ENCODE measurements at places on chromosomes 2 and 18.

DNA sequence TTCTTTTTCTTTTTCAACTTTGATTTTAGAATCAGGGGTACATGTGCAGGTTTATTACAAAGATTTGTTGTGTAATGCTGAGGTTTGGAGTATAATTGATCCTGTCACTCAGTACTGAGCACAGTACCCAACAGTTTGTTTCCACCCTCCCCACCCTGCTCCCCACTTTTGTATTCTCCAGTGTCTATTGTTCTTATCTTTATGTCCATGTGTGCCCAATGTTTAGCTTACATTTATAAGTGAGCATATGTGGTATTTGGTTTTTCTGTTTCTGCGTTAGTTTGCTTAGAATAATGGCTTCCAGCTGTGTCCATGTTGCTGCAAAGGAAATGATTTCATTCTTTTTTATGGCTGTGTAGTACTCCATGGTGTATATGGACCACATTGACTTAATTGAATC, 43.1 kb downstream of the RDH14 start:
- ATAC-seq = no peak

- ATAC-seq = no peak
These were observed 6.5 kb downstream of the WIPF1 start for GRCh38 chr2:174590928-174591648.

DNA sequence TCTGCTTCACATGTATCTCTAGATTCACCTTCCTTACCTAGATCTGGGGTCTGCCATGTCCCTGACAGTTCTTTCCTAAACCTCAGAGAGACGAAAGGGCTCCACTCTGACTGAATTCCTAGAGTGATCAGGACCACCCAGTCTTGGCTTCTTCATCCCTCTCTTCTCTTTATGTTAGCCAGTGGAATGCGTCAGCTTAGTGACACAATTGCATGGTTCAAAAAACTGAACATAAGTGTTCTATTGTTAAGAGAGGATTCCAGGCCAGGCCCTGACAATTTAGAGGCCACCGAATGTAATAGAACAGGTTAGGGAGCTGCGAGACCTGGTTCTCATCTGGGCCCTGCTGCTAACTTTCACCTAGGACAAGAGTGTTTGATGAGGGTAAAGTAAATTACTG, 10.0 kb downstream of the PRELID3A start:
- ATAC-seq = no peak

- ATAC-seq = no peak
These were observed 106.2 kb downstream of the CNTNAP5 start for GRCh38 chr2:124131276-124131675.

DNA sequence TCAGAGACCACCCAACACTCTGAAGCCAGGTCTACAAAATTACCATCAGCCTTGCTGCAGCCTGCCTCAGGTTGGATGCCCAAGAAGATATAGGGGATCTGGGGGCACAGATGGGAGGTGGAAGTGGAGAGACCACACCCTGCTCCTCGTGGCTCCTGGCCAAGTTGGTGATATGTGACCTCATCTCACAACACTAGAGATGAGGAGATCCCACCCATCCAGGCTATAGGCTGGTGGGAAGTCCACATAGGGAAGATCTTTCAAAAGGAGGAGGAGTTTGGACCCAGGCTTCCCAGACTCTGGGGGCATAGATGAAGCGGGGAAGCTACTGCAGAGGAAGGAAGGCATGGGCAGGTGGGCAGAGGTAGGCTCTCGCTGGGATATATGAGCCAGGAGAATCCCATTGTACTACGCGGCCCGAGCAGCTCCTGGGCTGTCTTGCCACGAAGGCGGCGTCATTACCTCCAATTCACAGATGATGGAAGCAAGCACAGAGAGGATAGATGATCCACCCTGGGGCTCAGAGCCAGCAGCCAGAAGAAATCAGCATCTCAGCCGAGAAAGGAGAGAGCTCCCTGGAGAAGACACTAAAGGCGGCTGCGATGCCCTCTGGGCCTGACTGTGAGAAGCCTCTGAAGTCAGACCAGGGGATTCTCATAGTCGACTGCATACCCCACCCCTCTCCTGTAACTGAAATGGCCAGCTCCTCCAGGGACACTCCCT, 96.0 kb downstream of the RHOB start:
- ATAC-seq = no peak

DNA sequence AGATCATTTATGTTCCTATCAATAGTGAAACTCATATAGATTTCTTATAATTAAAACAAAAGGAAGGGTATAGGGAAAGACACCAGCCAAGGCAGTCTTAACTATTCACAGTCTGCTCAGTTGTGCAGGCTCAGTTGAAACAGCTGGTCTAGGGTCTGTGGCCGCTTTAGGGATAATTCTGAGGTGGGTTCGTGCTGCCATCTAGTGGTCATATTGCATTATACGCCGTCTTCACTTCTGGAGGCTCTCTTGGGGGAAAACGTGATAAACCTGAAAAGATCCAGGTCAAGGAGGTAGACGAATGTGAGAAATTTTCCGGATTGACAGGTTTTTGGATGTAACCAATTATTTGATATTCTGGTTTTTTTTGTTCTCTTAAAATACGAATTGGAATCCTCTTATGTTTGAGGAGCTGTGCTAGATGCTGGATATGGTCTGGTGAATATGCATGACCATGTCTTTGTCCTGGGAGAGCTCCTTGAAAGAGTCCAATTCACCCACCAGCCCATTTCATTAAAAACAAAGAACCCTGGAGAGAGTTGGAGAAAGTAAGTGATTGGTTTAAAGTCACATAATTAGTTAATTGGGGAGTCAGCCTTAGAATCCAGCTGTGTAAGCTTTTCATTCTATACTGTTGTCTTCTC, 492.4 kb downstream of the PLCL1 start:
- ATAC-seq = peak; percentile 74

GRCh38 chr2:46663614-46664013, 184.2 kb downstream of the TMEM247 start:
- no peak for ATAC-seq

- ATAC-seq = no peak
These were observed 493.7 kb downstream of the TMX3 start for GRCh38 chr18:68221111-68221724.

GRCh38 chr18:59540346-59540745, 156.9 kb downstream of the CCBE1 start:
- ATAC-seq = no peak

DNA sequence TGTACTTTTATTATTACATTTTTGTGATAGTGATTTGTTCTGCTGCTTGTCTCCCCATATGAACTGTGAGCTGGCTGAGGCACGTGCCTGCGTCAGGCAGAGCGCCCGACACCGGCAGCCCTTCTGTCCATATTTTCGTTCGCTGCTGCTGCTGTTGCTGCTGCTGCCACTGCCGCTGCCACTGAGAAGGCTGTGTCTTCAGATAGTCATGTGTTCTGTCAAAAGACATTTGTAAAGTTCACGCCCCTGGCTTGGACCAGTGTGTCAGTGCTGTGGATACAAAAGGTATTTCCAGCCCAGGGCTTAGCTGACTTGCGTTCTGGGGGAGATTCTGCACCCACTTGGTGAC, 47.0 kb downstream of the TWIST2 start:
- no peak for ATAC-seq

DNA sequence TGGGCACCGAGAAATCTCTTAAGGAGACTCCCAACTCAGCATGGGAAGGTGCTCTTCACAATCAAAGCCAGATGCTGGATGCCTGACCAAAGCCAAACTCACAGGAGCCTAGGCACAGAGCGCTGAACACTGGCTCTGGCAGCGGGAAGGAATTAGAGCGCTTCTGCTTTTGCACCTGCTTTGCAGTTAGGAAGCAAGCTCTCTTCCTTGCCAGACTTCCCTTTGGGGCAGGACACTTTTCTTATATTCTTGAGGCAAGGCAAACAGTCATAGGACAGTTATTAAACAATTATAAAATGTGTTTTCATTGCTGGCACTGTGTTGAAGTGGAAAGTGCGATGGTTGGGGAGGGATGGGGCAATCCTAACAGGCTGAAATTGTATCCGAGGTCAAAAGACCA, 79.6 kb upstream of the DNMT3A start:
- no peak for ATAC-seq

- no peak for ATAC-seq
These were observed 116.9 kb downstream of the TPGS2 start for GRCh38 chr18:36711813-36712444.

DNA sequence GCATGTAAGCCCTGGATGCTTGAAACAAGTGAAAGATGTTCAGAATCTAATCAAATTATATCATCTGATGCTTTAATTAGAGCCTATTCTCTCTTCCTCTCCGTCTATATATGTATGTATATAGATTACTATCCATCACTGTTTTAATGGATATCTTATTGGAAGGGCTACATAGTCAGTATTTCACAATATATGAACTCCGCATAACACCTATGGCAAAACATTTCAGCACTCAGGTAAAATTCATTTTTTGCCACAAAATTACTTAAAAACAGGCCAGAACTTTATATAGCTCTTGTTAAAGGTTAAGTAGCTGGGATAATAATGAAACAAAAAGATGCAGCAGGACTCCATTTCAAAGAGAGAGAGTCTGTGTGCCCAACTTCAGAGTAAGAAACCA, 1.2 kb downstream of the PJVK start:
- no peak for ATAC-seq

GRCh38 chr2:169093535-169093934, 24.2 kb downstream of the DHRS9 start:
- ATAC-seq = no peak

GRCh38 chr2:124563426-124563825, 538.3 kb downstream of the CNTNAP5 start:
- no peak for ATAC-seq

GRCh38 chr2:227383686-227384085, 4.1 kb downstream of the SCYGR1 start:
- no peak for ATAC-seq

GRCh38 chr18:37321582-37322491, 243.8 kb downstream of the CELF4 start:
- ATAC-seq = no peak

DNA sequence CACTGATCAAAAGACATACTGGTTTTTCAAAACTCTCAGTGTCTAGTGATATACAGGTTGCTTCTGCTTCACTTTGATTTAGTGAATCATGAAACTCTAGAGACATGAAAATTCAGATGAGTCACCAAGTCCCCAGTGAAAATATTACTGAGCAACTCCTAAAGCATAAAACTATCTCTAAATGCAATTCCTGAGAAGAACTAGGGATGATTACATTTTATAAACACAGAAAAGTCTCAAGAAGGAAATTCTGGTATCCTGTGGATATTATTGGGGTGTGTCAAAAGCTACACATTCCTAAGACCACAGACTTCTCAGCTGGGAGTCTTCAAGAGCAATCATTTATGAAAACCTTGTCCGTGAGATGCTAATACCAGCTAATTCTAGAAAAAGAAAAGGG, 9.7 kb downstream of the LRRTM4 start:
- ATAC-seq = no peak

- no peak for ATAC-seq
These were observed 12.5 kb upstream of the GPR39 start for GRCh38 chr2:132404056-132404455.

DNA sequence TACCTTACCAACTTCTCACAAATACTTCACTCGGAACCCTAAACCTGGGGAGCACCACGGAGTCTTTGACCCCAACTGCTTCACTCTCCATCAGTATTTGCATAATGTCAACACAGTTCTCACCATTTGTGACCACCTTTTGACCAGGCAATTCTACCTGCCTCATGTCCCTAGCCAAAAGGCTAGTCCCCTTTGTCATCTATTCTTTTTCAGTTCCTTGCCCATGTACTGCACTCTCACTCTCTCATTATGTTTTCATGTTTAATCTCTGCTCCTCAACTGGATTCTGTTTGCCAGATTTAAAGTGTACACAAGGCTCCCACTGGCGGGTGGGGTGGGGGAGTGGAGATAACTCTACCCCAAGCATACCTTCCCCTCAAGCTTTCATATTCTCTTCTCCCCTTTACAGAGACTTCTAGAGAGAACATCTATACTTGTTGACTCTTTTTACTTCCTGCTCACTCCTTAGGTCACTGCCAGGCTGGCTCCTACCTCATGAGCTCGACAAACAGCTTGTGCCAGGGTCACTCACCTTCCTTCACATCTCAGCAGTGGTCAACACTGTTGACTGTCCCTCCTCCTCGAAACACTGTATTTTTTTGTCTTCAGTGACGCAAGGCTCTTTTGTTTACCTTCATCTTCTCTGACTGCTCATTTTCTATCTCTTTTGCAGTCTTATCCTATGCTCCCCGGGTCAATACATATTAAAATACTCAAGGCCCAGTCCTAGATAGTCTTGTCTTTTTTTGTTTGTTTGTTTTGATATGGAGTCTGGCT, 88.7 kb upstream of the MAP4K3 start:
- no peak for ATAC-seq

DNA sequence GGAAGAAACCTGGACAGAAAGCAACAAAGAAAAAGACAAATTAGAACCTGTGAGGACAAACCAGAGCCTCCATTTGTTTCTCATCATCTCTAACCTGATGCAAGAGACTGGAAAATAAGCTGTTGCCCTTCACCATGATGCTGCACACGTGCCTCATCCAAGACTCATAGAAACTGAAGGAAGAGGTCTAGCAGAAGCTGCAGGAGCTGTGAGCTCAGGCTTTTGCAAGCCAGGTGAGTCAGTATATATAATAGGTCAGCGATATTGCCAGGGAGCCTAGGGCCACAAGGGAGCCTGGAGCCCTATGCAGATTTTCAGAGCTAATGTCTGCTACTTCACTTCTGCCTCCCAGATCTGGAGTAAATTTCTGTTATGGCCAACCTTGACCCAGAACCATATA, 163.1 kb downstream of the LNPK start:
- ATAC-seq = no peak

DNA sequence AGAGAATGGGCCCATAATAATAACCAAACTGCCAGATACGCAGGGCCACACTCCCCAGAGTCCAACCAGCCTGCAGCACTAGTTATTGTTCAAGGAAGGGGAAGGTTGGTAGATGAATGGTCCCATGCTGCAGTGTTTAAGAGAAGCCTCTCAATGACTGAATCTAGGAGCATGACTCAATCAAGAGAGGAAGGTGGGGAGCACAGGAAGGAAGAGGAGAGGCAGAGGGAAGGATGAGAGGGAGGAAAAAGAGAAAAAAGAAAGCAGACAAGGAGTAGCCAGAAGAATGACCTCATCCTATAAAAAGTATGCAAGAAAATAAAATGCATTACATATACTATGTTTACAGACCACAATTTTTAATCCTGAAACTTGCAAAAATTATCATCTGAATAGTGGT, 174.5 kb downstream of the TCF4 start:
- no peak for ATAC-seq

DNA sequence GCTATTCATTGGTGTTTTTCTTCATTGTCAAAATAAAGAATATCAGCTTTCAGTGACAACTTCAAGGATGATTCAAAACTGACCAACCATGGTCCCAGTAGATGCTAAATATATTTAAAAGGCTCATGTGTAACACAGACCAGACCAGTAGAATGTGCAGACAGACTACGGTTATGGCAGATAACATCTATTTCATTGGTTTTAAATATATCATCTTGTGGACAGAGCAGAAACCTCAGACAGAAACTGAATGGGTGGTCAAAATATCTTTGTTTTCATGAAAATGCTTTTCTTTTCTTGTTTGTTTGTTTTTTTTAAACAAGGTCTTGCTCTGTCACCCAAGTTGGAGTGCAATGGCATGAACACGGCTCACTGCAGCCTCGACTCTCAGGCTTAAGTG, 107.4 kb upstream of the CREB1 start:
- ATAC-seq = no peak

- no peak for ATAC-seq
These were observed 186.5 kb upstream of the FANCL start for GRCh38 chr2:58427572-58428095.

All from activated CD4-positive, CD25-positive, alpha-beta regulatory T cell treated with anti-CD3 and anti-CD28 coated beads, Interleukin-2, amount 50 U/mL, for 24 hours (primary cell).